ENCODE measurements at places on chromosomes 11 and 22. TPM values are rescaled to one million over a fixed set of nuclear protein-coding genes. Genes with fewer than 3 reads are reported as not detected.

The MPZL2 gene
- 13.4 TPM for total RNA-seq

The SMTNL1 gene
- total RNA-seq = not detected

The MYO7A gene
- total RNA-seq = 3.2 TPM

The TRIM48 gene
- not detected for total RNA-seq

The CYB5R2 gene
- 1.8 TPM for total RNA-seq

The PRSS23 gene
- 6.5 TPM for total RNA-seq

The XKR3 gene
- not detected for total RNA-seq

DNA sequence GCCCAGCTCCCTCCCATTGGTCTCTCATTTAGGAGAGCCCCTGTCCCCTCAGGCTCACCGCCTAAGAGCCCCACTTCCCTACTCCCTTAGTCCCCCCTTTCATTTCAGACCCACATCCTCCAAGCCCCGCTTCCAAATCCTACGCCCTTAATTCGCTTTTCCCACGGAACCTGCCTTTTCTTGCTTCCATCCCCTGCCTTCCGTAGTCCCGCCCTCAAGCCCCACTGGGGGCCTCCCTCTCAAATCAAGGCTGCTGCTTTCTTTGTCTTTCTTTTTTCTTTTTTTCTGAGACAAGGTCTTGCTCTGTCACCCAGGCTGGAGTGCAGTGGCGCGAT, 396 bp downstream of the CCDC157 start:
- H3K4me1 ChIP-seq = peaks cover 52% of the 10 kb centered on the region
- peak overlapping the region; percentile 97 for H3K27ac ChIP-seq
- peak overlapping the region; percentile 86 for H3K4me3 ChIP-seq
- H3K36me3 ChIP-seq = peaks cover 10% of the 10 kb centered on the region

- no peak overlapping the region for H3K27ac ChIP-seq
- no peaks in the 10 kb centered on the region for H3K27me3 ChIP-seq
- no peaks in the 10 kb centered on the region for H3K4me1 ChIP-seq
- H3K4me3 ChIP-seq = no peak overlapping the region
- DNase-seq = no peak
- H3K36me3 ChIP-seq = no peaks in the 10 kb centered on the region
Observed at GRCh38 chr11:124179310-124179709, 3.8 kb upstream of the OR10D3 start.

DNA sequence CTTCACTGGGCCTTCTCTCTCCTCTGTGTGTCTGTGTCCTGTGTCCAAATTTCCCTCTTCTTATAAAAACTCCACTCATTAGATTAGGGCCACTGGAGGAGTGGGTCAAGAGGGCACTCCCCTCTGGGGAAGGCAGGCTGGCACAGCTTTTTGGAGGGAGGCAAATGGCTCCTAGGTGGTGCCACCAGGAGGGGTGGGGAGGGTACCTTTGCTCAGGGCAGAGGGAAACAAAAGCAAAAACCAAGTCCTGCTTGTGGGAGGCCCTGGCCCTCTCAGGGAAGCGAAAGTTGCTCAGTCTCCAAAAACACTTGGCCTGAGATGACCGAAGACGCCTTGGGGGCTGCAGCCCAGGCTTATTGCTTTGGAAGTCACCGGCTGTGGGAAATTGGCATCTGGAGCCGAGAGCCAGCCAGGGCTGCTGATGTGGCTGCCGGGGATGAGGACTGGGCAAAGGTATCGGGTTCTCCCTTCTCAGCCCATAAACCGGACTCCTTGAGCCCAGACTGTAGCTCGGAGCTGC, 48.2 kb upstream of the ANO1 start:
- no peak overlapping the region for H3K4me3 ChIP-seq
- peaks cover 8% of the 10 kb centered on the region for H3K4me1 ChIP-seq
- DNase-seq = no peak

DNA sequence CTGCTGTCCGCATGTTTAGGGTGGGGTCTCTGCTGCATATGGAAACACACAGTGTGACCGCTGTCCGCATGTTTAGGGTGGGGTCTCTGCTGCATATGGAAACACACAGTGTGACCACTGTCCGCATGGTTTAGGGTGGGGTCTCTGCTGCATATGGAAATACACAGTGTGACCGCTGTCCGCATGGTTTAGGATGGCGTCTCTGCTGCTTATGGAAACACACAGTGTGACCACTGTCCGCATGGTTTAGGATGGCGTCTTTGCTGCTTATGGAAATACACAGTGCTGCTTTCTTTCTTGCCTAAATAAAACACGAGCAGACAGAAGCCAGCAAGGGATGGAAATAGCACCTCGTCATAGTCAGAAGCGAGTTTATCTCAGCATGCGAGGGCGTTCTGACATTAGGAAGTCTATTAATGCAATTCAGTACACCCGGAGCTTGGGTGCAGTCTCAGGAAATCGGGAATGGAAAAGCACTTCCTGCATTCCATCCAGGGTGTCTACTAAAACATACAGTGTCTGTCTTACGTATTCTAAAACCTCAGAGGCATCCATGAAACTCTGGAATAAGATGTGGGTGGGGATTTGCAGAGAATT, 32.6 kb upstream of the TOLLIP start:
- peaks cover 11% of the 10 kb centered on the region for H3K4me1 ChIP-seq
- no peak for DNase-seq
- no peaks in the 10 kb centered on the region for H3K36me3 ChIP-seq
- no peak overlapping the region for H3K4me3 ChIP-seq
- no peak overlapping the region for H3K27ac ChIP-seq

- H3K36me3 ChIP-seq = no peaks in the 10 kb centered on the region
- no peaks in the 10 kb centered on the region for H3K4me1 ChIP-seq
- H3K27ac ChIP-seq = no peak overlapping the region
- peaks cover 21% of the 10 kb centered on the region for H3K27me3 ChIP-seq
- no peak overlapping the region for H3K4me3 ChIP-seq
- no peak for DNase-seq
Observed at GRCh38 chr11:79648766-79649520, 208.1 kb upstream of the TENM4 start.

GRCh38 chr11:110339456-110340250, 43.2 kb upstream of the RDX start:
- DNase-seq = no peak
- no peaks in the 10 kb centered on the region for H3K27me3 ChIP-seq
- H3K27ac ChIP-seq = no peak overlapping the region
- H3K4me1 ChIP-seq = no peaks in the 10 kb centered on the region
- no peak overlapping the region for H3K4me3 ChIP-seq

GRCh38 chr11:65643971-65644370, 6.1 kb downstream of the SIPA1 start:
- H3K27ac ChIP-seq = no peak overlapping the region
- H3K4me1 ChIP-seq = peaks cover 50% of the 10 kb centered on the region
- no peak overlapping the region for H3K4me3 ChIP-seq
- DNase-seq = no peak
- peaks cover 11% of the 10 kb centered on the region for H3K27me3 ChIP-seq

- H3K36me3 ChIP-seq = no peaks in the 10 kb centered on the region
- no peak overlapping the region for H3K4me3 ChIP-seq
- H3K27ac ChIP-seq = no peak overlapping the region
- peaks cover 10% of the 10 kb centered on the region for H3K27me3 ChIP-seq
Observed at GRCh38 chr11:61056981-61057380, 45.3 kb upstream of the CD5 start.

- H3K36me3 ChIP-seq = no peaks in the 10 kb centered on the region
- H3K27me3 ChIP-seq = no peaks in the 10 kb centered on the region
Observed at GRCh38 chr11:12862696-12863469, 146.2 kb upstream of the RASSF10 start.

DNA sequence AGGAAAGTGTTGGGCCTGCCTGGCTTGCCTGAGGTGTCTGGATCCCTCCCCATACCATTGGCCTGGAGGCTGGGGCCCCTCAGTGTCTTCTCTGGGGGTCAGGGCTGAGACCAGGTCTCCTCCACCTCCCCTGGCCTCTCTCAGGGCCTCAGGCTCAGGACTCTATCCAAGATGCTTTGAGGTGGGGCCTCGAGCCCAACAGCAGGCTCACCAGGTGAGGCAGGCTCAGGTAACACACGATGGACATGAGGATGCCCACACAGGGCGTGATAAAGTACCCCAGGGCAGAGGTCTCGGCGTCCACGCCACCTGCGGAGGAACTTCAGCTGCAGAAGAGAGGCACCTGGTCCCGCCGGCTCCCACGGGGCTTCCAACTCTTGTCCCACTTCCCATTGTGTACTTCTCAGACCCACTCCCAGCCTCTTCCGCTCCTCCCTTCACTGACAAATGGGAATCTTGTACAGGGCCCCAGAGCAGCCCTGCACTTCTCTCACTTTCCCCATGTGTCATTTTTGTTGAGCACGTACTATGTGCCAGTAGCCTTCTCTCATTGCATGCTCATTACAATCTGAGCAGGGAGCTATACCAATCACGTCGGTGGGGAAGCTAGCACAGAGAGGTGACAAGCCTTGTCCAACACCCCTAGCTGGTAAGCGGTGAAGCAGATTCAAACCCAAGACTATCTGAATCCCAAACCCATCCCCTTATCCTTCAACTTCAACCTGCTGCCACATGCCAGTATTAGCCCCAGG, 3.8 kb downstream of the SLC29A2 start:
- no peak overlapping the region for H3K4me3 ChIP-seq
- H3K27me3 ChIP-seq = peaks cover 21% of the 10 kb centered on the region
- peaks cover 8% of the 10 kb centered on the region for H3K36me3 ChIP-seq
- peaks cover 46% of the 10 kb centered on the region for H3K4me1 ChIP-seq
- DNase-seq = no peak

- no peak for DNase-seq
- H3K27me3 ChIP-seq = no peaks in the 10 kb centered on the region
- no peak overlapping the region for H3K4me3 ChIP-seq
- H3K36me3 ChIP-seq = no peaks in the 10 kb centered on the region
- no peaks in the 10 kb centered on the region for H3K4me1 ChIP-seq
Observed at GRCh38 chr11:103994094-103994493, 42.3 kb upstream of the DDI1 start.

DNA sequence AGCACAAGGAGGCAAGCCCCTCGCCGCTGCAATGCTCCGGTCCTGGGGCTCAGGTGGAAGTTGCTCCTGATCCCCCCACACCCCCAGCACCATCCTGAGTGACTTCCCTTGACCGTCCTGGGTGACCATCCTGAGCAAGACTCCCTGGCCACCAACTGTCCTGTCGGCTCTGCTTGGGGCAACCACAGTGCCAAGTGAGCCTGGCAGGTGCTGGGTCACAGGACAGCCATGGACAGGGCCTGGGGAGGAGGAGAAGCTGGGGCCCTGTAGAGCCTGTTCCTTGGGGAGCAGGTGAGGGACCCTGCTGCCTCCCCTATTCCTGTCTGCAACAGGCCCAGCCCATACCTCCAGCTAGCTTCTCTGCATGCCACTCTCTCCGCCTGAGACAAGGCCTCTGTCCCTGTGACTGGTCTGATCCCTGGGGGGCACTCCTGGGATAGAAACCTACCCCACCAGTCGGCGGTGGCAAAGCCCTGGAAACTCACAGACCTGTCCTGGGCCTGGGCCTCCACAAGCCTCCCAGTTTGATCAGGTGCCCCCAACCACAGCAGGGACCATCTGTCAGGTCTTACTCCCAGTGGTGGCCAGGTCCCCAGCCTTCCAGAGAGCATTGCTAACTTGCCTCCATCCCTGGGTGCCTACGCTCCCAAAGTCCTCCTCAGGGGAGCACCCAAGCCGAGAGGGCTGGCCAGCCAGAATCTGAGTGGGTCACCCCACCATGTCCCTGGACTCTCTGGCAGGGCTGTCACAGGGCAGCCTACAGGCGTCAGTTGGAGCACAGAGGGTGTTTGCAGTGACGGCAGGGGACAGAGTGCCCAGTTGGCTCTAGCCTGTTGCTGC, 68.7 kb upstream of the WNT7B start:
- peak overlapping the region; percentile 100 for H3K27ac ChIP-seq
- no peaks in the 10 kb centered on the region for H3K27me3 ChIP-seq
- H3K36me3 ChIP-seq = no peaks in the 10 kb centered on the region
- peaks cover 89% of the 10 kb centered on the region for H3K4me1 ChIP-seq
- DNase-seq = peak; percentile 47

- no peaks in the 10 kb centered on the region for H3K27me3 ChIP-seq
- H3K4me3 ChIP-seq = no peak overlapping the region
- peak overlapping the region; percentile 31 for H3K27ac ChIP-seq
- no peaks in the 10 kb centered on the region for H3K36me3 ChIP-seq
- DNase-seq = no peak
- H3K4me1 ChIP-seq = peaks cover 26% of the 10 kb centered on the region
Observed at GRCh38 chr11:48066881-48067800, 86.8 kb downstream of the PTPRJ start.

- no peaks in the 10 kb centered on the region for H3K36me3 ChIP-seq
- no peak overlapping the region for H3K27ac ChIP-seq
- H3K27me3 ChIP-seq = no peaks in the 10 kb centered on the region
- no peak for DNase-seq
- no peak overlapping the region for H3K4me3 ChIP-seq
Observed at GRCh38 chr11:85590848-85591483, 36.2 kb downstream of the DLG2 start.

DNA sequence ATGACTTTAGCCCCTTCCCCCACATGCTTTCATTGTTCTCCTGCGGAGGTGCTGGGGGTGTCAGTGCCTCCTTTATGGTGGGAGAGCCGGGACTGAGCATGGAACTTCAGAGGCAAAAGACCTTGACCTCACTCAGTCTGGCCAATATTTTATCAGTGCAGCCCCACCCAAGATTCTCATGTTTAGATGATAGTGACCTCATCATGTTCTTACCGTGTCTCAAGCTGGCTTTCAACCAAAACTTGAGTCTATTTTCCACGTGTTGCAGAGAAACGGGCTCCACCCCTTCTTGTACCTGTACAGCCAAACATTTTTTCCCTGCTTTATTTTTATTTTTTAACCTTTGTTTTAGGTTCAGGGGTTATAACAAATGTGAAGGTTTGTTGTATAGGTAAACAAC, 47.7 kb upstream of the NECTIN1 start:
- DNase-seq = no peak
- H3K27me3 ChIP-seq = peaks cover 3% of the 10 kb centered on the region
- H3K4me3 ChIP-seq = no peak overlapping the region
- peaks cover 33% of the 10 kb centered on the region for H3K4me1 ChIP-seq

GRCh38 chr22:46934746-46935491, 172.5 kb downstream of the TBC1D22A start:
- DNase-seq = no peak
- no peak overlapping the region for H3K4me3 ChIP-seq
- H3K27me3 ChIP-seq = no peaks in the 10 kb centered on the region
- peak overlapping the region; percentile 45 for H3K27ac ChIP-seq
- H3K36me3 ChIP-seq = no peaks in the 10 kb centered on the region

All from left ventricle myocardium inferior (tissue), 1 donor.